ENCODE measurements at places on chromosomes 2 and 18.

GRCh38 chr2:39650468-39650867 lies 15.2 kb upstream of the TMEM178A start:
- no peak for DNase-seq

DNA sequence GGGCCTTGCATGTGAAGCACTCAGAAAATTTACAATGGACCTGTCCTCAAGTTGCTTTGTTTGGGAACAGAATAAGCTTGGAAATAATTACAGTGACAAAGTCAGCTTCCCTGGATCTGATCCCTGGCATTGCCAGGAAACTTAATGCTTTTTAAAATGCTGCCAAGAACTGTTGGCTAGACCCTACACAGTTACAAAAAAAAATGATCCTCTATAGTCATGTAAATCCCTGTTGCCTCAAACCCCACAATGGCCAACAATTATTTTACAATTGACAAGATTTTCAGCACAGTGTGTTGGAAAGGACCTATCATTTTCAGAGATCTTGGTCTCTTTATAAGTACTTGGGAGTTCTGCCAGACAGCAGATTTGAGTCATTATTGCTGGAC lies 470.4 kb upstream of the ACVR2A start:
- DNase-seq, result peak; percentile 25

DNA sequence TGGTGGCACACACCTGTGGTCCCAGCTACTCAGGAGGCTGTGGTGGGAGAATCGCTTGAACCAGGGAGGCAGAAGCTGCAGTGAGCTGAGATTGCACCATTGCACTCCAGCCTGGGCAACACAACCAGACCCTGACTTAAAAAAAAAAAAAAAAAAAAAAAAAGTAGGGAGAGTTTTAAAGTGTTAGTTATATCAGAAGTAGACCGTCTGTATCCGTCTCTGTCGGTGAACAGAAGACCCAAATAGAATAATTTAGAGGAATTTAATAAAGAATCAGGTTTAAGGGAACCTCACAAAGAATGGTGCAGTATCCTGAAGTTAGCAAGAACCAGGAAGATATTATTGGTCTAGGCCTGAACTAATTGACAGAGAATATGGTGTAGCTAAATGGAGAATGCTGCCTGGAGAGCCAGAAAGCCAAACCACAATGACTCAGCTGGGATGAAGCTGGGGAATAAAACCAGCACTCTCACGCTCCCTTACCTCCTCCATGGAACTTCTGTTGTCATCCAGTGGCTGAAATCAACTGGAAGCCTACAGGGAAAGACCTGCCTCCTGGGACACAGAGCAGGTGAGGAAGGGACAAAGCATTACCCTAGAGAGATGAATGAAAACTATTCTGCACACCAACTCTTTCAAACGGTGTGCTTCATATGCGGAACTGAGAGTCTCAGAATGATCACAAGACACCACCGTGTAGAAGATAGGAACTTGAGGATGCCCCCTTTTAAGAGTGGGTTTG lies 39.1 kb upstream of the PLEKHM3 start:
- peak; percentile 95 for DNase-seq

- no peak for DNase-seq
Observed at GRCh38 chr2:142065156-142065555, 65.7 kb downstream of the LRP1B start.

DNA sequence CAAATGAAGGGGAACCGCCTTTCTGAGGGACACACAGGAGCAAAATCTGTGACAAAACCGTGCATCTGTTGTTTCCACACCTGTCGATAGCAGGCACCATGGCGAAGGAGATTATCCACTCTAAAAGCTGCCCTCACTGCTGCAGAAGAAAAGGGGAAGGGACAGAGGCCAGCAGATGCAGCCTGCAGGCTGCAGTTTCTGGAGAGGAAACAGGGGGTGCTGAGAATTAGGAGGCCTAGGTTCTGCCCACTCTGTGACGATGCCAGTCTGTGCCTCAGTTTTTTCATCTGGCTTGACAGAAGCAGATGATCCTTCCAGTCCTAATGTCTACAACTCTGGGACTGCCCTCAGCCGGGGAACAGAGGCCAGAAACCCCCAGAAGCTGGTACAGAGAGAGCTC lies 17.7 kb downstream of the PAX8 start:
- no peak for DNase-seq

DNA sequence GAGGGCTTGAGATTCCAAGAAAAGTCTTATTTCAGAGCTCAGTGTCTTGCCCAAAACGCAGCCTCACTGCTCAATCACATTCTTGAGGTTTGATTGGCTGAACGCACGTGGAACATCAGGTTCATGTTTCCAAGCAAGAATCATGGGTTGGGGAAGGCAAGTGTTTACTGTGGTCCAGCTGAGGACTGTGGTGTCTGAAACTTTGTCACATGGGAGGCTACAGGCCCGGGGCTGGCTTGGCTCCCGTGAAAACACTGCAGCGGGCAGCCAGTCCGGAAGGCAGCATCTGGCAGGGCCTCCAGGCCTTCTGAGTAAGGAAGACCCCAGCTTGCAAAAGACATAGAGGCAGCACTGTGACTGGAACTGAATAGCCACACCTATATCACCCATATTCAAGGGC lies 84.7 kb downstream of the POLR1A start:
- peak; percentile 82 for DNase-seq

GRCh38 chr18:59961070-59961469 lies 61.3 kb downstream of the PMAIP1 start:
- no peak for DNase-seq

GRCh38 chr2:191756761-191757160 lies 78.8 kb downstream of the NABP1 start:
- no peak for DNase-seq
